GM23248 (cell line): ENCODE measurements at places on chromosomes 4 and X. TPM values are rescaled to one million over a fixed set of nuclear protein-coding genes. Genes with fewer than 3 reads are reported as not detected.

The ZIC3 gene
- not detected in 2 replicates for total RNA-seq

The TBC1D19 gene
- 25.0 and 37.3 TPM in 2 replicates for total RNA-seq

The CXCL13 gene
- total RNA-seq = not detected in 2 replicates

The MAGEA9B gene
- not detected in 2 replicates for total RNA-seq

The ASB9 gene
- total RNA-seq = 0.97 TPM in 1 of 2 replicates, not detected in the other

The CT45A5 gene
- total RNA-seq = not detected in 2 replicates
